ENCODE measurements at places on chromosomes 2 and 18.

GRCh38 chr2:222688917-222689316, 17.5 kb downstream of the MOGAT1 start:
- no peak for DNase-seq

GRCh38 chr2:217714287-217714751, 288.5 kb downstream of the TNS1 start:
- no peak for DNase-seq

- DNase-seq: no peak
Measured at GRCh38 chr2:220282236-220282635, 654.8 kb downstream of the SLC4A3 start.

GRCh38 chr2:28397043-28397381, 4.4 kb downstream of the FOSL2 start:
- no peak for DNase-seq

GRCh38 chr2:241542278-241542605, 16.3 kb upstream of the BOK start:
- no peak for DNase-seq

GRCh38 chr18:35692866-35693265, 111.3 kb downstream of the GALNT1 start:
- no peak for DNase-seq
